ENCODE measurements at places on chromosomes 4 and X. TPM values are rescaled to one million over a fixed set of nuclear protein-coding genes. Genes with fewer than 3 reads are reported as not detected.

- DNase-seq: no peak
Observed at GRCh38 chr4:178066338-178066941, 624.2 kb upstream of the AGA start.

The HPSE gene
- 12.0 TPM for total RNA-seq

GRCh38 chr4:114599231-114599902, 760 bp downstream of the UGT8 start:
- DNase-seq: no peak

- no peak for DNase-seq
Observed at GRCh38 chr4:29571322-29571721, 1148.8 kb upstream of the PCDH7 start.

- DNase-seq: no peak
Observed at GRCh38 chr4:47068986-47069385, 37.6 kb downstream of the GABRB1 start.

GRCh38 chr4:79294064-79294463, 31.8 kb downstream of the NAA11 start:
- DNase-seq: no peak

DNA sequence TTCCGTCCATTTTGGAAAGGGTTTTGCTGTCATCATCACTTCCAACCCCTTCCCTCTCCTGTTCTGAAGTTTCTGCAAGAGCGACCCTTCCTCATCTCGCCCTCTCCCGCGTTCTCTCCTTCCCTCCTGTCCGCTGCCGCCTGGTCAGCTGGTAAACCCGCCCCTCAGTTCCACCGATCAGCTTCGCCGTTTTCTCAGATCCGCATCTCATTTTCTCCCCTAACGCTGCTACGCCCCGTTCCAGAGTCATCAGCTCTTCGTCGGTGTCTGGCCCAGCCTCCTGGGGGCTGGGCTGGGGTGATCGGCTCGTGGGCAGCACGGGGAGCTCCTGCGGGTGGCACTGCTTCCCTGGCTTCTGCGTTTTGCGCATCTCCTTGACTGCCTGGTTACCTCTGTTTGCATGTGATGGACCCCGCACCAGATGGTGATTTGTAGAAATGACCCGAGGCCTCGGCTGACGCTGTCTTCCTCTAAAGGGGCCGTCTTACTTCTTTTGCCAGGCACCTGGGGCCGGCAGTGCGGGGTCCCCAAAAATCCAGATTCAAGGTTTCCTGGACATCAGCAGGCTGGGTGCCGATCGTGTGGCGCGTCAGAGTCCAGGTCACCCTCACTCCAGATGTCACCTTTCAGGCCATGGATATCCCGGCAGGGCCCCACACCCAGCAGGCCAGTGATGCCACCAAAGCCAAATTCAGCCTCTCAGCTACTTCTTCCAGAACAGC, 13.4 kb downstream of the CTBP1 start:
- no peak for DNase-seq

The ACE2 gene
- under 0.01 TPM for total RNA-seq
